Body of pancreas (tissue), 4 donors: ENCODE measurements at places on chromosomes 4 and X. TPM values are rescaled to one million over a fixed set of nuclear protein-coding genes. Genes with fewer than 3 reads are reported as not detected.
A peak's percentile ranks its signal among the peaks of the same experiment; 100 is the strongest.

The PRRG3 gene
- total RNA-seq: 1.0 TPM

- no peak for DNase-seq
Measured at GRCh38 chrX:143634663-143635455, 1.0 kb downstream of the SLITRK4 start.

DNA sequence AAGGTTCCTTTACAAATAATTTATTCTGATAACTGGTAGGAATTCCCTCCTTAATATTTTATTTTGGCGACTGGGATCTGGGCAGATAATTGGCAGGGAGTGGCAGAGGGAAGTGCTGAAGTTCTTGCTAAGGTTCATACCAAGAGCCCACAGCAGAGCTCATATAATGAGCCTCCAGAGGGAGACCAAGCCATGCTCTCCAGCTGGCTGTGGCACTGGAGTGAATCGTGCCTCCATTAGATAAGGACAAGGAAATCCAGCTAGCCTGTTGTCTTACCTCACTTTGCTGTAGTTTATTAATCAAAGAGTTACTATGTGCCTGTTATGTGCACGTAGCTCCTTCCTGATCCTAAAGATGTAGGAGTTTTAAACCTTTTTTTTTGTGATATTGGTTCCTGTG lies 1.3 kb downstream of the ASB12 start:
- no peak for DNase-seq

DNA sequence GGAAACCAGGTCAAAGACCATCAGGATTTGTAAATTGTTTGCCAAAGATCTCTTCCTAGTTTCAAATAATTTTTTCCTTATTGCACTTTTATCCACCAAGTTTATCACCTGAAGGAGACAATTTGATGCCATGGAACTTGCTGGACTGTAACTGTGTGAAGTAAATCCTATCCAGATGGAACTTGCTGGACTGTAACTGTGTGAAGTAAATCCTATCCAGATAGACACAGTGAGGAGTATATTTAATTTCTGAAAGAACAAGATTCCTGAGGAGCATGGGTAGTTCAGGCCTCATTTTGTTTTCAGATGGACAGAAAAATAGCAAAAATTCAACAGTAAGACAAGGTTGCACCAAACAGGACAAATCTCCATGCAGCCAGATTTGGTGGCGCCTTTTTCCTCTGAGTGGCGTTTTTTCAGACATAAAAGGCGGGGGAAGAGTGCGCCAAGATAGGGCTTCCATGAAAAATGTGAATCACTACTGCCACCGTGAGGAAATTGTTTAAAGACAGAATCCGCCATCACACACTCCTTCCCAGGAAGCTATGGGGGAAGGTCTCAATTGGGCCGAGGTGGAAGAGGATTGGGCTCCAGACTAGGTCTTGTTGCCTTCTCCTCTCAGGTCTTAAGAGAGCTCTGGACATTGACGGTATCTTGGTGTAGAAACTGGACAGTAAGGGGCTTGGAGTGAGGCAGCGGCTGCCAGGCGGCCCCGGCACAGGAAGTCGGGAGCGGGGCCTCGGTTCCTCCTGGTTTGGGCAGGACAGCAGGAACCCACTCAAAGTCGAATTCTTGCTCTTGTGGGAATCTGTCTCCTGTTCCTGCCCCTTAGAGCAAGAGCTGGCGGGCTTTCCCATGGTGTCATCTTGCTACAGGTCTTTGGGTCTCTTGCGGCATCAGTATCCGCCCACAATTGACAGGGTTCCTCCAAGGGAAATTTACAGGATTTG lies 234.7 kb downstream of the OR13H1 start:
- DNase-seq: peak; percentile 86

- DNase-seq: no peak
Measured at GRCh38 chr4:31261632-31262031, 541.5 kb downstream of the PCDH7 start.

- DNase-seq: no peak
Measured at GRCh38 chr4:88771883-88772450, 74.3 kb upstream of the NAP1L5 start.
